ENCODE measurements at places on chromosomes 1 and 21. TPM values are rescaled to one million over a fixed set of nuclear protein-coding genes. Genes with fewer than 3 reads are reported as not detected.

DNA sequence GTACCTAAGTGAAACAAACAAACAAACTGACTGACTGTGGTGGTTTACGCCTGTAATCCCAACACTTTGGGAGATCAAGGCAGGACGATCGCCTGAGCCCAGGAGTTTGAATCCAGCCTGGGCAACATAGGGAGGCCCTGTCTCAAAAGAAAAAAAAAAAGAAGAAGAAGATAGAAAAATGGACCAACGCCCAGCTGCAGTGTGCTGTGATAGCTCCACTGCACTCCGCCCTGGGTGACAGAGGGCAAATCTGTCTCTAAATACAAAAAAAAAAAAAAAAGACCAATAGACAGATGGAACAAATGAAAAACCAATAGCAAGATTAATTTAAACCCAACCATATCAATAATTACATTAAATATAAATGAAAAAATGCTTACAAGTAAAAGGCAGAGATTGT lies 13.9 kb downstream of the AKR7A3 start:
- peak; percentile 64 for DNase-seq

- DNase-seq: no peak
Measured at GRCh38 chr1:44497422-44498170, 92.5 kb downstream of the RNF220 start.

The TMEM200B gene
- total RNA-seq: 2.5 TPM

- no peak for DNase-seq
Measured at GRCh38 chr1:50970931-50971582, 1.0 kb downstream of the CDKN2C start.

The IFFO2 gene
- 5.4 TPM for total RNA-seq

GRCh38 chr21:32991361-32991760 lies 34.4 kb upstream of the OLIG2 start:
- DNase-seq: no peak

GRCh38 chr1:167071286-167071685 lies 18.9 kb downstream of the GPA33 start:
- no peak for DNase-seq

The ZBTB8B gene
- total RNA-seq: 0.19 TPM

- DNase-seq: no peak
Measured at GRCh38 chr21:18298228-18298627, 53.6 kb downstream of the CHODL start.

The ITLN2 gene
- 37.0 TPM for total RNA-seq

The EIF2D gene
- total RNA-seq: 39.6 TPM

DNA sequence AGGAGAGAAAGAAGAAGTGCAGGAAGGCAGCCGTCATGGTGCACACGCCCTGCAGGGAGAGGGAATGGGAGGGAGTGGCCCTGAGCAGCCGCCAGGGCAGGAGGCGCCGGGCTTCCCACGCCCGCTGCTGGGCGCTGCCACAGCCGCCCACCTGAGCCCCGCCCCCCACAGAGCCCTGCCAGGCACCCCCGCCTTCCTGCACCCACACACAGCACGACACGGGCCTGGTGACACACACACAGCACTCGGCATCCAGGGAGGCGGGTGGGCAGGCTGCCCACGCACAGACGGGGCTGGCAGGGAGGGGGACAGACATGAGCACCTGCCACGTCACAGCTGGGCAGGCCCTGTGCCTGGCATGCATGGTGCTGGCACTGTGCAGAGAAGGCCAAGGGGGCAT lies 27.5 kb downstream of the ADGRB2 start:
- no peak for DNase-seq

DNA sequence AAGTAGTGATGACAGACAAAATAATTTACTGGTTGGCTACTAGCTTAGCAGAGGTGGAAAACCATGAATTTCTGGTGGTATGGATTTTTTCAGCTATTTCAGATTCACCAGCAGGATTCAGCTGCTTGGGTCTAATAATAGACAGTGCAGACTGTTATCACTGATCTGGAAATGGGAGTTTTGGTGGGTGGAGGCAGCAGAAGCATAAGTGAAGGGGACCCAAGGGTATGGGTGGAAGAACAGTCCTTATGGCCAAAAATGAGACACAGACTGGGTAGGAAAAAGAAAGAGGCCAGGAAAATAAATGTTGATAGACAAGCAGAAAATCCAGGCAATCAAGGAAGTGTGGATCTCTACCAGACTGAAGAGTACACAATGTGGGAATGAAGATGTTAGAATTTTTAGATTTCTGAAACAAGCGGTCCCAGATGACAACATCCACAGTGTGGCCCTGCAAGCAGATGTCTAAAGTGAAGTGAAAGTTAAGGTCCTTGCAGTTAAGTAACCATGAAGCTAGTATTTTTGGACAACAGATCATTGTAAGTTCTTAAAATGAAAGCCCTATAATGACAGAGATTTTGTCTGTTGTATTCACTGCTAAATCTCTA lies 24.7 kb downstream of the LYST start:
- no peak for DNase-seq

The PITHD1 gene
- total RNA-seq: 47.0 TPM

Measured in Peyer's patch (tissue), 4 donors.